ENCODE measurements at places on chromosomes 7 and 10.

DNA sequence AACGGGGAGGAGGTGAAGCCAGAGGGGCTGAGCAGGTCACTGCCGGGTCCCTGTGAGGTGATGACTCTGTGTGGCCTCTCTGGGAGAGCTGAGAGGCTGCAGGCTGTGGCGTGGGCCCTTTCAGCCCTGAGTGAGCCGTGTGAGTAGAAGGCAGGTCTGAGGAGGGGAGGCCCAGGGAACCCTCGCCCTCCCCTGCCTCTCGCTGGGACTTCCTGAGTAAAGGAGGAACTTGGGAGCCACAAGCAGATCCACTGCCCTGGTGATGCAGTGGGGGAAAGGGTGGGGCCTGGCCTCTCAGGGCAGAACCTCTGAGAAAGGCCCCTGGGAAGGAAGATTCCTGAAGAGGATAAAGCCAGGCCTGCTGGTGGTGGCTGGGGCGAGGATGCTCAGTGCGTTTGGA lies 22.8 kb downstream of the EEPD1 start:
- no peak for DNase-seq

- no peak for DNase-seq
Observed at GRCh38 chr10:42578019-42578418, 60.4 kb downstream of the ZNF33B start.

DNA sequence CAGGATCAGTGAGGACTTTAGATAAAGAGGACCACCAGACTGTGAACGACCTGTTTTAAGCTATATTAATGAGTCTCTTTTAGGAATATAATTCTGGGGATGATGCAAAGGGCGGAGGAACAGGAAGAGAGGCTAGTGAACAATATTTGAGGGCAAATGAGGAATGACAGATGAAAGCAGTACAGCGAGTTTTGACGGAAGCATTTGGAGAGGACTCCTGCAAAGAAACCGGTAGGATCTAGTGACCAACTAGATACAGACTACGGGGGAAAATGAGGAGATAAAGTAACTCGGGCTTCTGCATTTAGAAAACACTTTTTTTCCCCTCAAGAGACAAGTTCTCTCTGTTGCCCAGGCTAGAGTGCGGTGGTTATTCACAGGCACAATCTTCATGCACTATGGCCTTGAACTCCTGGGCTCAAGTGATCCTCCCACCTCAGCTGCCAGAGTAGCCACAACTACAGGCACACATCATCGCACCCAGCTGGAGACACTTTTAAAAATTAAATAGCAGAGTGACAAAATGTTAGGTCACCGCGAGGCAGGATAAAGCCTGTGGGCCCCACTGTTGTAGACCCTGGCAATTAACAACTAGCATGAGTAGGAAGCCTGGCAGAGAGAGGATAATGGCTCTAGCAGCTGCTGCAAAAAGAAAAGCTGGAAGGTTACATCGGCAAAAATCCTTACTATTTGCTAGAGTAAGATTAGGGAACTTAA lies 143.2 kb downstream of the SRPK2 start:
- peak; percentile 39 for DNase-seq

GRCh38 chr10:9211228-9211627 lies 1156.7 kb downstream of the GATA3 start:
- no peak for DNase-seq

- no peak for DNase-seq
Observed at GRCh38 chr7:135792866-135793265, 44.3 kb upstream of the FAM180A start.

- DNase-seq: no peak
Observed at GRCh38 chr10:78299851-78300468, 266.3 kb downstream of the RPS24 start.

DNA sequence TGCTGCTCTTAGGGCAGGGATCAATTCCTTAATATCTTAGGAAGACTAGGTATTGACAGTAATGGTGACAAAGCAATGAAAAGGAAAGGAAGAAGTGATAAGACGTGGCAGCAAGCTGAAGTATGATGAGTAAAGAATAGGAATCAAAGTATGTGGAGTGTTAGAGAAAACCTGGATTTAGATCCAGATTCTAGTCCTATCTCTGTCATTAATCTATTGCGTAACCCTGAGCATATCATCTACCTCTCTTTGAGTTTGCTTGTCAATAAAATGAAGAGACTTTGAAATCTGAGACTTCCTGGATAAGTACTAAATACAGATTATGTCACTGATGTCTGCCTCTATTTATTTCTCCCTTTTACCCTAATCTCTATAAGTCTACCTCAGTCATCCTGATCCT lies 89.2 kb downstream of the PTEN start:
- no peak for DNase-seq

- DNase-seq: no peak
Observed at GRCh38 chr7:11792166-11792565, 39.8 kb downstream of the THSD7A start.

DNA sequence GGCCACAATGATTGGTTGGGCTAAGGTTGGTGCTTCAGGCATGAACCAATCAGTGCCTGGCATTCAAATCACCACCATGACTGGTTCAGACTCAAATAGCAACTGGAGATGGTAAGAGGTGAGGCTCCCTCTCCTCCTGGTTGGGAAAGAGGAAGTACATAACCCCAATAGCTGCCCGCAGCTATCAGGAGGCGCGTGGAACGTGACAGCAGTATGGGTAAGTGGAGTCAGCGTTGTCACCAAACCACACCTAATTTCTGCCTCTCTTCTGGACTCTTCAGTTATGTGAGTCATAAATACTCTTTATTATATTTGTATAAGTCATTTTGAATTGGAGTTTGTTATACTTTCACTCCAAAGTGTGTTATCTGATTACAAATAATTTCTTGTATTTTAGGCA lies 17.9 kb upstream of the ITGA8 start:
- DNase-seq: no peak

DNA sequence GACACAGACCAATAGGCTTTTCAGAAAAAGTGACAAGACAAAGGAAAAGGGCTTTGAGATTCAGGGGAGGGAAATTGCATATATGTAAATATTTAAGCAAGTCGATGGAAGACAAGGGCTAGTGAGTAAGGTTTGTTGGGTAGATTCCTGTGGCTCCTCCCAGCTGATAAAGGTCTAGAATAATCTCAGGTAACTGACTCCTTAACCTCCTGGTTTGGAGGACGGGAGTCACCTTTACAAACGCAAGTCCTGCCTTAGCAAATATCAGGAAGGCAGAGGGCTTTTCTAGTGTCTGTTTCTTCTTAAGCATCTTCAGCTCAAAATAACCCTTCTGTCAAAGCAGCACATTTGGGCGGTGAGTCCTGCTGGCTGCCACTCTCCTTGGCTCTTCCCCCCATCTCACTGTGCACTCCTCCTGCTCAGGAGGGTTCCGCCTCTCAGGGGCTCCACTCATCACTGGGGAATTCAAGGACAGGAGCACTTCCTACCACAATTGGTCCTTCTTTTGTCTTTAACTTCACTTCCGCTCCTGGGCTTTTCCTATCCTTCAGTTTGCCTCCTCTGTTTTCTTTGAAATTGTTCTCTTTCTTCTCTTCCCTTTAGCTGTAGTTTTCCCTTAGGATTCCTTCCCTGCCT lies 496.3 kb upstream of the KLF6 start:
- DNase-seq: no peak

DNA sequence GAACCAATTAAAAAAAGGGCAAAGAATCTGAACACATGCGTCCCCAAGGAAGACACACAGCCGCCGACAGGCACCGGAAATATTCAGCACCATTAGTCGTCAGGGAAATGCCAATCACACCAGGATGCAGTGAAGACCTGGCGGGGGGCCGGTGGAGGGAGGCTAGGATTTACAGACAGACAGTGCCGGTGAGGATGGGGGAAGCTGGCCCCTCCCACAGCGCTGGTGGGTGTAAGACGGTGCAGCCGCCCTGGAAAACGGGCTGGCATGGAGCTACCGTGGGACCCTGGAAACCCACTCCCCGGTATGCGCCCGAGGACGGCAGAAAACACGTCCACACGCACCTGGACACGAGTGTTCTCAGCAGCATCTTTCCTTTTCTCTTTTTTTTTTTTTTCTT lies 4.8 kb upstream of the ADAP1 start:
- no peak for DNase-seq

DNA sequence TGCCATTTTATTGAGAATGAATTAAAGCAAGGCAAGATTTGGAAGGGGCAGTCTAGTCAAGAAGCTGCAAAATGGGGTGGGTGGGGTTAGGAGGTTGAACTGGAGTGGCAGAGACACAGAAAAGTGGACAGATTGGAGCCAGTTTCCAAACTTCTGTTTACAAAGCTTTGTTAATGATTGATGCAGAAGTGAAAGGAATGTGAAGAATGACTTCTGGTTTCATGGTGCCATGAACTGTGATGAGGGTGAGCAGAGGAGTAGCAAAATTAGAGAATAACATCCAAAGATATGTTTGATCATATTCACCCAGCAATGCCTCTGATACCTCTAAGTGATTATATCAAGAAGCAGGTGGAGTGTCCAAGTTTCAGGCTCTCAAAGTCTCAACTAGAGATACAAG lies 1118.0 kb upstream of the C7orf33 start:
- DNase-seq: no peak

- no peak for DNase-seq
Observed at GRCh38 chr10:104486803-104487202, 133.2 kb downstream of the CFAP58 start.

GRCh38 chr10:118873738-118874105 lies 119.0 kb upstream of the CACUL1 start:
- DNase-seq: no peak

- DNase-seq: no peak
Observed at GRCh38 chr7:84822941-84823510, 363.8 kb downstream of the SEMA3D start.

DNA sequence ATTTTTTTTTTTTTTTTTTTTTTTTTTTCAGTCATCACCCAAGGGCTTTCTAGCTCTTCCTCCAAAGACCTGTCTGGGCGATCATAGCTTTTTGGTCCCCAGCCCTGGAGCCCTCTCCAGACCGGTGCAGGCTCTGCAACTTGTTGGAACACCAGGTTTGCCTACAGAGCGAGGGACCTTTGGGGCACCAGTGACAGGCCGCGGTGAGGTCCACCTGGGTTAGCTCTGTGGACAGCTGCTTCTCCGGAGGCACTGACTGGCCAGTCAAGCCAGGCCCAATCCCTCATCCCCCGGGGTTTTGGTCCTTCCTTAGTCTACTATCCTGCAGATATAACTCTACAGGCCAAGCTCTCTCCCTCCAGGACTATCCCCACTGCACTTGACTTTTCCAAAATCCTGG lies 86.8 kb upstream of the SMNDC1 start:
- no peak for DNase-seq

GRCh38 chr7:35285799-35286198 lies 31.9 kb upstream of the TBX20 start:
- no peak for DNase-seq

DNA sequence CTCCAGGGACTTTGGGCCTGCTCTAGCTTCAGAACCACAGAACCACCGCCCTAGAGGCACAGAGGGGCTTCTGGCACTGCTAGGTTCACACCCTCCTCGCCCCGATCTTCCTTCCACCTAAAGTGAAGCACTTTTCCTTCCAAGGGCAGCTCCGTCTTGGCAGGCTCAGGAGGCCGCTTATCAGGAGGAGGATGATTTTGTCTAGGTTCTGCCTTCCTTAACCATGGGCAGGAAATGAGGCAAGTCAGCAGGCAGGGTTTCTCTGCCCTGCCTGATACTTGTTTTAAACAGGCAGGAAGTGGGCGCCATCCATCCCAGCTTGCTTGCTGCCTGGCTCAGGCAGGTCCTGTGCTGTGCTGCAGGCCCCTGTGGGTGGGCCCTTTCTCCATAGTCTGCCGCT lies 8.3 kb upstream of the ATP6V0E2 start:
- DNase-seq: no peak

GRCh38 chr7:28417321-28417940 lies 5.1 kb downstream of the CREB5 start:
- no peak for DNase-seq

- no peak for DNase-seq
Observed at GRCh38 chr7:4831723-4832495, 29.9 kb downstream of the PAPOLB start.

DNA sequence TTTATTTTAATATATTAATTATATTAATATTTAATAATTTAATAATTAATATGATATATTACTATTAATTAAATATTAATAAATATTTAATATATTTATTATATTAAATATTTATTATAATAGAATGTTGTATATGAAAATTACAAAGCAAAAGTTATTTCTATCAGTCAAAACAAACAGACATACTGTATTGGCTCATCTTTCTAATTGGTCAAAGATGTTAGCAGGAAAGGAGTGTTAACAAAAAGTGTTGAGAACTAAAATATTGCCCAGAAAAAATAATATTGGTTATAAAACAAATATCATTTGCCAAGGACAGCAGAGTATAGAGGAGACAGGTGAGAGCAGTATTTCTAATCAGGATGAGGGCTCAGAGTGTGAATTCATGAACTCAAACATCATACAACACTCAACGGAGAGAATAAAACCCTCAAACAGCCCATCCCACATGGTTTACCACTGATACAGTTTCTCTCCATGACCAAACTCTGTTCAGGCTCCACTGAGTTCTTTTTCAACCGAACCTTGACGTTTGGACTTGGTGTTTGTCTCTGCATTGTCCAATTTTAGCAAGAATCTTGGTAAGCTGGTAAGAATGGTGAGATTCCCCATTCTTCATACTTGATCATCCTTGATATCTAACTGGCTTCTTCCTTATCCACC lies 58.0 kb downstream of the TSPAN12 start:
- no peak for DNase-seq

GRCh38 chr7:15947754-15948153 lies 261.3 kb upstream of the MEOX2 start:
- DNase-seq: no peak

GRCh38 chr7:3451701-3452100 lies 150.6 kb downstream of the SDK1 start:
- DNase-seq: no peak

- DNase-seq: no peak
Observed at GRCh38 chr7:108408296-108408991, 47.8 kb downstream of the NRCAM start.

GRCh38 chr7:151550656-151551286 lies 31.1 kb upstream of the RHEB start:
- no peak for DNase-seq

GRCh38 chr10:64345856-64346255 lies 824.7 kb downstream of the REEP3 start:
- no peak for DNase-seq

DNA sequence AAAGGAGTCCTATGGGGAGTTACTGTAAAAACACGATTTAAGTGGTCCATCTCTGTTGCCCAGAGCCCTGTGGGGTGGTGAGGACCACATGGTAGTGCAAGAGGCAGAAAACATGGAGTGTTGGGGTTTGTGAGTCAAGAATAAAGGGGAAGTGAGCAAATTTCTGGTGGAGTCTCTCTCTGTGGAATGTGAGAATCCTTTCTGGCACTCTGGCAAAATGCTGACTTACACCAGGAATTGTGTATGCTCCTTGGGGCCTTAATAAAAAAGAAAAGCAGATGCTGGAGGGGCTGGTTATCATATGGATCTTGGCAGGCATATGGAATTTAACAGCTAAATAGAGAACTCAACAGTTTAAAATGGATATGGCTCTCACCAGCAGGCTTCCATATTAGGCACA lies 486.0 kb downstream of the TNS3 start:
- DNase-seq: no peak

DNA sequence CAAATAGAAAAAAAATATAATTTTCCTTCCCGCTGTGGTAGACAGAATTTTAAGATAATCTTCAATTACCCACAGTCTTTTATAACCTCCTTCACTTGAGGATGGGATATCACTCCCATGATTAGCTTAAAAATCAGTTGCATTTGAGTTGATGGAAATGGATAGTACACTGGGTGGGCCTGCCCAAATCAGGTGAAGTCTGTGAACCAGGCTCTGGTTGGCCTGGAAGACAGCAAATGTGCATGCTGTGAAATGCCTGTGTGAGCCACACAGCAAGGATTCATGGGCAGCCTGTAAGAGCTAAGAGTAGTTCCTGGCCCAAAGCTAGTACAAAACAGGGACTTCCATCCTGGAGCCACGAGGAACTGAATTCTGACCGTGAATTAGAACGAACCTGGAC lies 548.0 kb downstream of the CALN1 start:
- DNase-seq: no peak
